ENCODE measurements at places on chromosomes 1 and 21.

- no peaks in the 10 kb centered on the region for H3K36me3 ChIP-seq
- H3K4me1 ChIP-seq = peaks cover 19% of the 10 kb centered on the region
- H3K27me3 ChIP-seq = no peaks in the 10 kb centered on the region
- no peak overlapping the region for H3K4me3 ChIP-seq
These were observed 17.6 kb downstream of the INTS3 start for GRCh38 chr1:153745417-153745816.

DNA sequence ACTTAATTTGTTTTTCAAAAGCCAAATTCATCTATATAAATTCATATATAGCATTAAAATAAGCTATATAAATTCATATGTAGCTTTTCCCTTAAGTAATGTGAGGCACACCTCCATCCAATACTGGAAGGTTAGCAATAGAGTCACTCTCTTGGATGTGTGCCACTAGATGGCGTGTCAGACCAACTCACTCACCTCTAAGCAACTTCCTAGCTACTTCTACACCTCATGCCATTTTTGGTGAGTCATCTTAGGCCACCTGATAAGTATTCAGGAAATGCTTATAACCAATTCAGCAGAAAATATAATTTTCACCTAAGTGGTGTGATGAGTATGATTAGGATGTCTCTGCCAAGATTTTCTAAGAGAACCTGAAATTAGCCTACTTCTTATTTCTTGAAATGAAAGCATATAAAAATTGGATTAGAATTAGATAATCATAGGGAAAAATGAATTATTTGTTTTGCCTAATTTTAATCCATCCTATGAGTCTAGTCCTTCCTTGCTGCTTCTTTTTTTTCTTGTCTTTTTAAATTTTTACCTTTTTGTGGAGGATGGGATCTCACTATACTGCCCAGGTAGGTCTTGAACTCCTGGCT, 34.4 kb upstream of the TADA1 start:
- H3K27me3 ChIP-seq = no peaks in the 10 kb centered on the region
- H3K4me1 ChIP-seq = peaks cover 12% of the 10 kb centered on the region
- no peak overlapping the region for H3K27ac ChIP-seq
- peak; percentile 97 for DNase-seq
- H3K36me3 ChIP-seq = no peaks in the 10 kb centered on the region
- no peak overlapping the region for H3K4me3 ChIP-seq

DNA sequence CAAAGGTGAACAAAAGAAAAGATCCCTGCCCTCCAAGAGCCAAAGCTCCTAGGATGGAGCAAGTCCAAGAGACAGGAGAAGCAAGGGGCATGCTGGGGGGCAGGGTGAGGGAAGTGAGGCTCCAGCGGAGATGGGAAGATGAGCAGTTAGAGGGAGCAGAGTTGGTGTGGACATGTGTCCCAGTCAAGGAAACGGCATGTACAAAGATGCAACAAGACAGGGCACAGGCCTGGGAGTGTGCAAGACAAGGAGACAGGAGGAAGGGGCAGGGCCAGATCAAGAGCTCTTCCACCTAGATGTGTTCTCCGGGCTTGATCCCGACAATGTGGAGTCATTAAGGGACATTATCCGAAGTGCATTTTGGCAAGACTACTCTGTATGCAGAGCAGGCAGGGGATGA, 82.1 kb downstream of the CAPZB start:
- H3K36me3 ChIP-seq = no peaks in the 10 kb centered on the region
- no peaks in the 10 kb centered on the region for H3K27me3 ChIP-seq
- no peaks in the 10 kb centered on the region for H3K4me1 ChIP-seq

DNA sequence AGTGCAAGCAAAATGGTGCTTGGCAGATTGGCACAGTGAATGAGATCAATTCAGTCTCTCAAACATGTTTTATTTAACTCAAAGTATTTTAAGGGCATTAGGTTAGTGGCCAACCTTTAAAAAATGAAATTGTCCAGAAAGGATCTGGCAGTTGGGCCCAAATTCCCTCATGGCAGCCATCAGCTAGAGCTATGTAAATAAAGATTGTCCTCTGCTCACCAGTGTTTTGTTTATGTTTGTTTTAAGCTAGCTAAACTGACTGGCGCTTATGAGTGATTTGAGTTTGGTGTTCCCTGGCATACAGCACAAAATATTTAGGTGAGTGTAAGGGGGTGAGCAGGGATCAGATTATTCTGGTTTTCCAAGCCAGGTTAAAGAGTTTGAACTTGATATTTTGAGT, 18.1 kb downstream of the HDAC1 start:
- no peak for DNase-seq
- H3K4me3 ChIP-seq = no peak overlapping the region
- H3K4me1 ChIP-seq = no peaks in the 10 kb centered on the region

DNA sequence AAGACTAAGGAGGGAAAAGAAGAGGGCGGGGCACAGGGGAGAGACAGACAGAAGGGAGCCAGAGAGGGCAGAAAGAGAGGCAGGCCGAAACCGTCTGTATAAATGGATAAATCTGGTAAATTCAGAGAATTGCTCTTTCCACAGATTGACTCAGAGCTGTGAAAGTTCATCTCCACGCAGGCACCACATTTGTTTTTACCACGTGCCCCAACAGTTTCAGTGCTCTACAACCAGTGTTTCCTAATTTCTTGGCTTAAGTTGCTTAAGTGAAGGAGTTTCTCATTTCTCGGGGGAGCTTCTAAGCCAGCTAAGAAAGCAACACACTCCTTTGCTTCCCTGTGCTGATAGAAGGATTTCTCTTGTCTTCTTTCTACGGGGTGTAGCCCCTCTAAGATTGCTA, 87.1 kb downstream of the ENAH start:
- no peak overlapping the region for H3K4me3 ChIP-seq
- H3K27me3 ChIP-seq = no peaks in the 10 kb centered on the region
- H3K4me1 ChIP-seq = no peaks in the 10 kb centered on the region
- H3K36me3 ChIP-seq = no peaks in the 10 kb centered on the region
- DNase-seq = no peak
- H3K27ac ChIP-seq = no peak overlapping the region

- no peak for DNase-seq
- no peaks in the 10 kb centered on the region for H3K27me3 ChIP-seq
- peaks cover 10% of the 10 kb centered on the region for H3K4me1 ChIP-seq
These were observed 535 bp downstream of the SETD4 start for GRCh38 chr21:36059823-36060158.

DNA sequence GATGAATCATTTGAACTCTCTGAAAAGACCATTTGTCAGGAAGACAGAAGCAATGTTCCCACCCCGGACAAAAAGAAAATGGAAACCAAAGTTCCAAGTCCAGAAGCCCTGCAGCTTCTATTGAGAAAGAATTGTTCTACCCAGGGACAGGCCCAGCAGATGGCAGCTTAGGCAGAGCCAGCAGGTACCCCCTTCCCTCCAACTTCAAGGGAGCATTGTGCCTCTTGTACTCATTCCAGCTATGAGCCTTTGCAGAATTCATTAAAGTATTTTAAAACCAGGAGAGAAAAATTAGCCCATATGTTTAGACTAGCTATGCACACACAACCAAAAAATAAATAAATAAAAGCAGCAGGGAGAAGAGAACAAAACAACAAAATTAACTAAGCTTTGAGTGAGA, 85.2 kb upstream of the KCND3 start:
- no peak for DNase-seq
- H3K27me3 ChIP-seq = no peaks in the 10 kb centered on the region
- H3K4me3 ChIP-seq = no peak overlapping the region

GRCh38 chr1:15218287-15219279, 28.4 kb upstream of the FHAD1 start:
- DNase-seq = no peak
- H3K36me3 ChIP-seq = no peaks in the 10 kb centered on the region
- peaks cover 47% of the 10 kb centered on the region for H3K4me1 ChIP-seq
- H3K27me3 ChIP-seq = no peaks in the 10 kb centered on the region
- no peak overlapping the region for H3K4me3 ChIP-seq
- H3K27ac ChIP-seq = peak overlapping the region; percentile 33

DNA sequence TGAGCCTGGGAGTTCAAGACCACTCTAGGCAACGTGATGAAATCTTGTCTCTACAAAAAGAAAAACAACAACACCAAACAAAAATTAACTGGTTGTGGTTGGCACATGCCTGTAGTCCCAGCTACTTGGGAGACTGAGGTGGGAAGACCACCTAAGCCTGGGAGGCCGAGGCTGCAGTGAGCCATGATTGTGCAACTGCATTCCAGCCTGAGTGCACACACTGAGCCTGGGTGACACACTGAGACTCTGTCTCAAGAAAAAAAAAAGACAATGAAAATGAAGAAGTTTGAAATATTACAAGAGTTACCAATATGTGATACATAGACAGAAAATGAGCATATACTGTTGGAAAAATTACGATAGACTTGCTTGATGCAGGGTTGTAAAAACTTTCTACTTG, 31.9 kb downstream of the PDC start:
- no peaks in the 10 kb centered on the region for H3K36me3 ChIP-seq
- H3K4me3 ChIP-seq = no peak overlapping the region
- DNase-seq = no peak
- H3K4me1 ChIP-seq = peaks cover 9% of the 10 kb centered on the region
- H3K27ac ChIP-seq = no peak overlapping the region

DNA sequence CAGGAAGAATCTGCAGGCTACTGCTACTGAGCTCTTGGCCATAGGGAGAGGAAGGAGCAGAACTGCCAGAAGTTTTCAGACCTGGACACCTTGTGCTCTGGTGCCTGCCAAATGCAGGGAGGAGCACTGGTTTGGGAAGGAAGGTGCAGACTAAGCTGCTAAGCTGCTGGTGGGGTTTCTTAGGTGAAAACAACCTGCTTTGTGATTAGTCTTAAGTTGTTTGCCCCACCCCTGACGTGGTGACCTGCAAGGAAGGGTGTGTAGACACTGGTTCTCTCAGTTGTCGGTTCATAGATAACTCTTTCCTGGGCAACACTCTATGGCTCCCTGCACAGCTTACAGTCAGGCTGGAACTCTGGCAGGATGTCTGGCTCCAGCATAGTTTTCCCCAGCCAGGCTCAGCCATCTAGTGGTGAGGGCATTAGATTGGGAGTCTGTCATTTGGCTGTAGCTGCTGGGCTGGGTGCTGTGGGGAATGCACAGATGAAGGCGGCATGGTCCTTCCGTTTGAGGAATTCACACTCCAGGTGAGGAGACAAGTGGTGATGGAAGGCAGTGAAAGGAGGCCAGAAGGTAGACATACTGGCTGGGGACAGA, 10.3 kb upstream of the S100A10 start:
- no peak for DNase-seq
- H3K36me3 ChIP-seq = no peaks in the 10 kb centered on the region
- no peaks in the 10 kb centered on the region for H3K27me3 ChIP-seq
- H3K4me1 ChIP-seq = no peaks in the 10 kb centered on the region
- no peak overlapping the region for H3K27ac ChIP-seq
- H3K4me3 ChIP-seq = no peak overlapping the region

DNA sequence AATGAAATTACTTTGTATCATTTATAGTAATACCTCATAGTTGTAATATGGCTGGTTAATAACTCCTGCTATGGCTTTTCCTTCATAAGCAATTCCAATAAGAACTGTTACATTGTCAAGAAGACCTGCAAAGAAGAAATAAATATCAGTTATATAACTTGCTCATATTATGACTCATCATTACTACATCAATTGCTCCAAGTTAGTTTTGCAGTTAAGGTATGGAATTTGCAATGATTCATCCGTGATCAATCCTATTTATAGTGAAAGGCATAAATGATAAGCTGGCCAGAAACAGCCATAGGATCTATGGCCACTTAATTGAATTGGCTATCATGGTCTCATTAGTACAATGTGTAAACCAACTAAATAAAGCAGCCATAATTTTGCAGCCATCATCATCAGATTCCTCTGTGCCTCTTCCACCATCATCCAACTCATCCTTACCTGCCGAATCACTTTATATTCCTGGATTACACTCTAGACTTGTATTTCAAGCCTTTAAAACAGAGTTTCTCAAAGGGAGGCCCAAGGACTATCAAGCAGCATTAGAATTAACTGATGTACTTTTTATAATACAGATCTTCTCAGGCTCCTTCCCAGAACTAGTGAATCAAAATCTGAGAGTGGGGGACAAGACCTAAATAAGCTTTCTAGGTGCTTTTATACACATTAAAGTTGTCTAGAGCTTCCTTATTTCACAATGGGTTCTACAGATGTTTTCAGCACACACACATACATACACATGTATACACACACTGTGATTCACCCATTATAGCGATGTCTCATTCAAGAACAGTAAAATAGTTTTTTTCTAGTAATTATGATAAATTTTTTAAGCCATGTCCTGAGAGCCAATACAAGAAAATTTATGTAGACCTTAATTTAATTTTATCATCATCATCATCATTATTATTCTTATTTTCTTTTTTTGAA, 21.2 kb upstream of the EPRS1 start:
- no peaks in the 10 kb centered on the region for H3K4me1 ChIP-seq
- H3K27ac ChIP-seq = no peak overlapping the region

- H3K4me1 ChIP-seq = no peaks in the 10 kb centered on the region
- DNase-seq = no peak
- no peaks in the 10 kb centered on the region for H3K27me3 ChIP-seq
- no peak overlapping the region for H3K27ac ChIP-seq
- no peaks in the 10 kb centered on the region for H3K36me3 ChIP-seq
- H3K4me3 ChIP-seq = no peak overlapping the region
These were observed 484.1 kb upstream of the USP24 start for GRCh38 chr1:55699228-55699627.

- H3K4me3 ChIP-seq = peak overlapping the region; percentile 87
- H3K27ac ChIP-seq = no peak overlapping the region
- H3K36me3 ChIP-seq = no peaks in the 10 kb centered on the region
- no peaks in the 10 kb centered on the region for H3K27me3 ChIP-seq
- DNase-seq = no peak
- peaks cover 18% of the 10 kb centered on the region for H3K4me1 ChIP-seq
These were observed 1.4 kb downstream of the PI4KB start for GRCh38 chr1:151325646-151326429.

- H3K36me3 ChIP-seq = no peaks in the 10 kb centered on the region
- H3K4me1 ChIP-seq = peaks cover 56% of the 10 kb centered on the region
- peak overlapping the region; percentile 21 for H3K4me3 ChIP-seq
- H3K27ac ChIP-seq = peak overlapping the region; percentile 44
These were observed 18.5 kb downstream of the SELL start for GRCh38 chr1:169692756-169693460.

GRCh38 chr1:212928323-212929291, 21.7 kb upstream of the VASH2 start:
- H3K36me3 ChIP-seq = no peaks in the 10 kb centered on the region
- H3K4me3 ChIP-seq = no peak overlapping the region
- H3K4me1 ChIP-seq = peaks cover 9% of the 10 kb centered on the region

GRCh38 chr21:42423685-42424084, 20.0 kb downstream of the UBASH3A start:
- no peak overlapping the region for H3K27ac ChIP-seq
- no peak for DNase-seq
- H3K27me3 ChIP-seq = peaks cover 100% of the 10 kb centered on the region
- no peak overlapping the region for H3K4me3 ChIP-seq

GRCh38 chr1:86285796-86286195, 110.3 kb downstream of the ODF2L start:
- no peaks in the 10 kb centered on the region for H3K36me3 ChIP-seq
- DNase-seq = no peak
- no peaks in the 10 kb centered on the region for H3K4me1 ChIP-seq
- no peak overlapping the region for H3K27ac ChIP-seq
- no peak overlapping the region for H3K4me3 ChIP-seq
- no peaks in the 10 kb centered on the region for H3K27me3 ChIP-seq

- H3K36me3 ChIP-seq = no peaks in the 10 kb centered on the region
- DNase-seq = no peak
- peak overlapping the region; percentile 45 for H3K4me3 ChIP-seq
- peaks cover 30% of the 10 kb centered on the region for H3K4me1 ChIP-seq
- peak overlapping the region; percentile 78 for H3K27ac ChIP-seq
- H3K27me3 ChIP-seq = peaks cover 6% of the 10 kb centered on the region
These were observed 126.2 kb upstream of the LMO4 start for GRCh38 chr1:87202451-87202850.

GRCh38 chr1:51304360-51304759, 26.0 kb downstream of the TTC39A start:
- no peaks in the 10 kb centered on the region for H3K27me3 ChIP-seq
- no peak for DNase-seq
- H3K4me1 ChIP-seq = no peaks in the 10 kb centered on the region
- no peaks in the 10 kb centered on the region for H3K36me3 ChIP-seq
- H3K27ac ChIP-seq = no peak overlapping the region

Data from MM.1S (cell line).